Smooth muscle cell of the pulmonary artery (primary cell): ENCODE measurements at places on chromosomes 2 and 18. TPM values are rescaled to one million over a fixed set of nuclear protein-coding genes. Genes with fewer than 3 reads are reported as not detected.

MC4R gene
- total RNA-seq: not detected in 2 replicates

RAPGEF4 gene
- 3.8 and 5.0 TPM in 2 replicates for total RNA-seq

CCDC148 gene
- total RNA-seq: 0.43 and 1.1 TPM in 2 replicates

PARD3B gene
- 13.6 and 14.7 TPM in 2 replicates for total RNA-seq

IFIH1 gene
- 5.6 and 7.3 TPM in 2 replicates for total RNA-seq

CREG2 gene
- total RNA-seq: 0.65 and 2.4 TPM in 2 replicates

NGEF gene
- total RNA-seq: 1.3 and 5.7 TPM in 2 replicates

LCT gene
- under 0.01 and 0.03 TPM in 2 replicates for total RNA-seq

DUSP19 gene
- 4.3 and 7.6 TPM in 2 replicates for total RNA-seq
